ENCODE measurements at places on chromosomes 7 and 10.

GRCh38 chr10:93815304-93816096, 57.8 kb downstream of the LGI1 start:
- DNase-seq: peak; percentile 34

DNA sequence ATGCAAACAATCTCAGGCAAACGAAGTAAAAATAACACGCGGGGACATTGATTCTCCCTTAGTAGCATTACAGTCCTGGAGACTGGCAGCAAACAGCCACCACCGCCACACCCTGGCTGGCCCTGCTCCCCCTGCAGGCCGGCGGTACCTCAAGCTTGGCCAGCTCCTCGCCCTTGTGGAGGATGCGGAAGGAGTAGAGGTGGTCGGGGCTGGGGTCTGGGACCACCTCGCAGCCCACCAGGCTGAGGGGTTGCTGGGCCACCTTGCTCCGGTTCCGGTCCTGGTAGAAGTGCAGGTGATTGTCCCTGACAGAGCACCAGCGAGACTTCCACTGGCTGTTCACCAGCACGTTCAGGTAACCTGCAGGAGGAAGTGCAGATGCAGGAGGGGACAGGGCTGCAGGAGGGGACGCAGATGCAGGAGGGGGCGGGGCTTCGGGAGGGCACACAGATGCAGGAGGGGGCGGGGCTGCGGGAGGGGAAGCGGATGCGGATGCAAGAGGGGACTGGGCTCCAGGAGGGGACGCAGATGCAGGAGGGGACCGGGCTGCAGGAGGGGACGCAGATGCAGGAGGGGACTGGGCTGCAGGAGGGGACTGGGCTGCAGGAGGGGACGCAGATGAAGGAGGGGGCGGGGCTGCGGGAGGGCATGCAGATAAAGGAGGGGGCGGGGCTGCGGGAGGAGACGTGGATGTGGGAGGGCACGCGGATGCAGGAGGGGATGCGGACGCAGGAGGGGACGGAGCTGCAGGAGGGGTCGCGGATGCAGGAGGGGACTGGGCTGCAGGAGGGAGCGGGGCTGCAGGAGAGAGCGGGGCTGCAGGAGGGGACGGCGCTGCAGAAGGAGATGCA, 65.7 kb downstream of the VWA2 start:
- DNase-seq: peak; percentile 51

- no peak for DNase-seq
These were observed 708.7 kb downstream of the SUGCT start for GRCh38 chr7:40843338-40843985.

DNA sequence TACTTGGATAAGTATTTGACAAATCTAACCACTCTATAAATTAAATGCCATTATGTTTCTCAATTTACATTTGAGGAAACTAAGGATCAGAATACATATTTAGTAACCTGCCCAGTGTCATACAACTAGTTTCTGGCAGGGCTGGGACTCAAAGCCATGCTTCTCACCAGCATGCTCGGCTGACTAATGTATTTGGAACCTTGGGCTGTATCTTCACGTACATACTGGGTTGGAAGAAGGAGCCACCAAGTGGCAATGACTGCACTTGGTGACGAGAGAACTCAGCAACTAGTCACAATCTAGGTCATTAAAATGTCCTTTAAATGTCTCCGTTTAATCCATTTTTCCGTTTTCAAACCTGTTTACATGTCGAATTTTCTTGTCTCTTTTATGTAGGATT, 42.9 kb downstream of the CHRM2 start:
- peak; percentile 36 for DNase-seq

- DNase-seq: no peak
These were observed 154.1 kb downstream of the LHFPL3 start for GRCh38 chr7:104482362-104483037.

DNA sequence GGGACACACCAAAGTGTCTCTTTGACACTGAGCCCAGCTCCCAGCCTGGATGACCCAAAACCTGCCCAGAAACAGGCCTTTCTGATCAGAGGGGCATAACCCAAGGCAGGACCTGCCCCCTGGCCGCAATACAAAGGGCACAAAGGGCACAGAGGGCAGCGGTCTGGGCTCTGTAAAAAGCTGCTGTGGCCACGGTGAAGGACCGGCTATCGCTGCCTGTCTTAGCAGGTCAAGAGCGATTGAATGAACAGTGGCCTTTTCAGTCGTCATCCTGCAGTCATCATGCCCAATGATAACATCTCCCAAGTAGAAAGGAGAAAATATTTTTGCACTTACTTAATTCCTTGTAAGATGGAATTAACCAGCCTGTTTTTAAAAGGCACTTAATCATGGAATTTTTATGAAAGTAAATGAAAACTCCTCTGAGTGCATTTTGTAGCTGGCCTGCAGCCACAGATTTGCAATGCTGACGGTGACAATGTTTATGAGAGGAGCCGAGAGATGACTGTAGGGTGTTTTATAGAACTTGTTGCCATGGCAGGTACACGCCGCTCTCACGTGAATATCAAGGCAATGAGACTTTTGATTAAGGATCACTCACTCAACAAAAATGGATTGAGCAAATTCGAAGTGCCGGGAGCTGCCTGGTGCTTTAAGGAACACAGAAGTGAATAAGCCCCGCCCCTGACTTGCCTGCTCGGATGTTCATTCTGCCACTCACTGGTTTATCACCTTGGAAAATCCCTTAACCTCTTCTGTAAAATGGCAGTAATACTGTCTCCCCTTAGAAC, 47.3 kb upstream of the BHLHA15 start:
- no peak for DNase-seq

GRCh38 chr7:147235645-147236382, 1119.2 kb downstream of the CNTNAP2 start:
- DNase-seq: no peak

DNA sequence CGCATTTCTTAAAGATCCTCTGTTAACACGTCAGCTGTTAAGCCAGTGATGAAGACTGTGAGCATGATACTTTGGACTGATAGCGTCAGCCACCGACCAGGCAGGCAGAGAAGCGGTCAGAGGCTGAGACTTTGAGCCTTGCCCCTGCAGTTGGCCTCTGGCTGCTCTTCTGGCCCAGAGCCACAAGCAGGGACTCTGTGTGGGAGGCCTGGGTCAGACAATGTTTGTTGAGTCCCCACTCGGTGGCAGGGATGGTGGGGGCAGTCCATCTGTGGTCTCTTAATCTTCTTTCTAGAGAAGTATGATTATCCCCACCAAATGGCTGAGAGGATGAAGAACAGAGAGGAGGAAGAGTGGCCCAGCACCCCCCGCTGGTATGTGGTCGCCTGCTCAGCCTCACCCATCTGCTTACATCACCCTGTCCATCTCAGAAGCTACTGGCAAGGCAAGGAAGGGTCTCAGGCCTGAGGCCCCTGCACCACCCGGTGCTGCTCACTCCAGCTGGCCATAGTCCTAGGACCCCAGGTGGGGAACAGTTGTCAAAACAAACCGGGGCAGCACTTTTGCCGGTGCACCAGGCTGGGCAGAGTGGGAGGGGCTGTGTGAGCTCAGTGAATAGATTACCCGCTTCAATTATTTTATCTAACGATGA, 202.9 kb downstream of the GRID1 start:
- DNase-seq: no peak

- DNase-seq: no peak
These were observed 40.4 kb upstream of the CDCA7L start for GRCh38 chr7:21986096-21986495.

DNA sequence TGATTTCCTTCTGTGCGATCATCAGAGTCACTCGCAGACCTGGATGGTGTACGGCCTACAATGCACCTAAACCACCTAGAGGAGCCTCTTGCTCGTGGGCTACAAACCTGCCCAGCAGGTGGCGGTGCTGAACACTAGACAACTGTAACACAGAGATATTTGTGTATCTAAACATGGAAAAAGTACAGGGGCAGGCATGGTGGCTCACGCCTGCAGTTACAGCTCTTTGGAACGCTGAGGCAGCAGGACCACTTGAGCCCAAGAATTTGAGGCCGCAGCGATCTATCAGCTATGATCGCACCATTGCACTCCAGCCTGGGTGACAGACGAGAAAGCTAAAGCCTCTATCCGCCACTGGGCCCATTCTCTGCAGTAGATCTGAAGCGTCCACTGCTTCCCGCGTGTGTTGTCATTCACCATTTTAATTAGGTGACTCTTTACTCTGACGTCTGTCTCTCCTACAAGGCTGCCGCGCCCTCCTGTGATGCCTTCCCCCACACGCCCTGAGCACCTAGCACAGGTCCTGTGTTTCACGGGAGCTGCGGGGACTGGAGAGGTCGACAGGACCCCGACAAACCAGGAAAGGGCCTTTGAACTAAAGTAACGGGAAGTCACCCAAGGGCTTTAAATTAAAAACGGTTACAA, 774 bp downstream of the TUBGCP2 start:
- peak; percentile 66 for DNase-seq

DNA sequence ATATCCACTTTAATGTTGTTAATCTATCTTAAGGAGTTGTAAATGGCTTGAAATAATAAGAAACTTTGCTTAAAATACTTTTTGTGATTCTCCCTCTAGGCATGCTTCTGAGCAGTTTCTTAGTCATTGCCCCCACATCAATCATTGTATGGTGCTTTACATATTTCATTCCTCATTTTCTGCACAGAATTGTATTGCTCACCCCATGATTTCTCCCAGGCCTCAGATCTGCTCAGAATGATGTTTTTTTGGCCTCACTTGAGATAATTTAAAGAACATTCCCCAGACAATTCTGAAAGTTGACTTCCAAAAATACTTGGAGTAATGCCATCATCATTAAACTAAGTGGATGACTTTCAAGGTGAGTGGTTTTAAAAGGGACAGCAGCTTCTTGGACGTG, 82.1 kb upstream of the PRPS1L1 start:
- no peak for DNase-seq

GRCh38 chr10:49361735-49362568, 33.9 kb downstream of the DRGX start:
- DNase-seq: no peak

DNA sequence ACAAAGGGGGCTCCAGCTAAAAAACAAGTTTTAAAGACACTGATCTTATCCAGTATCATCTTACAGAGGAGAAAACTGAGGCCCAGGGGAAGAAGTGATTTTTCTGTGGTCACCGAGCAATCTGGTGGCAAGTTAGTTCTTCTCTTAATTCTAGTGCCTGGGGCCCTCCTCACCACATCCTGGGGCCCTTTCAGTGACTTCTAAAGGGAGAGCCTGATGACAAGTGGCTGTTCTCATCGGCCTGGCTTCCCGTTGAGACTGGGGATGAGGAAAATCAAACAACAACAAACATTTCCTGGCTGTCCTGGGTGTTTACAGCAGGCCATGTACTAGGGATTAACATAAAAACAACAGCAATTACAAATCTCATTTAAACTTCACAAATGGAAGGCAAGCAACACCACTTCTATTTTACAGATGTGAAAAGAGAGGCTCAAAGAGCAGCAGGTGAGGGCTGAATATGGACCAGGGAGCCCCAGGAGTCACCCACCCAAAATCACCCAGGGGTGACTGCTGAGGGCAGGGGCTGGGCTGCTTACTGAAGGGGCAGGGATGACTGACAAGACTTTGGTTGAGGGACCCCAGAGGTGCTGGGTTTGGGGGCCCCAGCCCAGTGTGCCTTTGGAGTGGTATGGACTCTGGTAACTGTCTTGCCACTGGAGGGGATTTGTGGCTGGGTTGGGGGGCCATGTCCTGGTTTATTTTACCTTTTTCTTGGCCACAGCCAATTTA, 24.7 kb upstream of the MTPAP start:
- no peak for DNase-seq

GRCh38 chr7:5667391-5667790, 114.1 kb downstream of the RNF216 start:
- no peak for DNase-seq

DNA sequence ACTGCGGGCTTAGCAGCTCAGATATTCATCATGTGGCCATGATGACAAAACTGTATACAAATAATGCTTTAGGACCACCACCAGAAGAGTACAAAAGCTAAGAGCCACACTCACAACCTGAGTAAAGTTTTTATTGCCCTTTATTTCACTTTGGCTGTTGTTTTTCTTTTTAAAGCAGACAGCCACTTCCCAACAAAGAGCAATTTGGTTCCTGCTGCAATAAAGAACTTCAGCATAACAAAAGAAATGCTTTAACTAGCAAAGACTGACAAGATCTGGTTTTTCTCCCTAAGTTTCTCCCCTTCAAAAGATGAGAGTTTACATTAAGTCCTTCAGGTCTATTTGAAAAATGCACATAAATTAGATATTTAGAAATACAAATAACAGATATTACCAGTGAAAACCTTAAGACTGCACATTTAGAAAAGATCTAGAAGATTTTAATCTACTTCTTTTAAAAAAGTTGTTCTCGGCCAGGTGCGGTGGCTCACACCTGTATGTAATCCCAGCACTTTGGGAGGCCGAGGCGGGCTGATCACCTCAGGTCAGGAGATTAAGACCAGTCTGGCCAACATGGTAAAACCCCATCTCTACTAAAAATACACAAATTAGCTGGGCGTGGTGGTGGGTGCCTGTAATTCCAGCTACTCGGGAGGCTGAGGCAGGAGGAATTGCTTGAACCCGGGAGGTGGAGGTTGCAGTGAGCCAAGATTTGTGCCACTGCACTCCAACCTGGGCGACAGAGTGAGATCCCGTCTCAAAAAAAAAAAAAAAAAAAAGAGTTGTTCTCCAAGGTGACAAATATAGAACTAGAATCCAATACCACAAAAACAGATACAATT, 59.4 kb downstream of the WAPL start:
- DNase-seq: no peak

- no peak for DNase-seq
These were observed 152.1 kb upstream of the TARP start for GRCh38 chr7:38425509-38425908.

DNA sequence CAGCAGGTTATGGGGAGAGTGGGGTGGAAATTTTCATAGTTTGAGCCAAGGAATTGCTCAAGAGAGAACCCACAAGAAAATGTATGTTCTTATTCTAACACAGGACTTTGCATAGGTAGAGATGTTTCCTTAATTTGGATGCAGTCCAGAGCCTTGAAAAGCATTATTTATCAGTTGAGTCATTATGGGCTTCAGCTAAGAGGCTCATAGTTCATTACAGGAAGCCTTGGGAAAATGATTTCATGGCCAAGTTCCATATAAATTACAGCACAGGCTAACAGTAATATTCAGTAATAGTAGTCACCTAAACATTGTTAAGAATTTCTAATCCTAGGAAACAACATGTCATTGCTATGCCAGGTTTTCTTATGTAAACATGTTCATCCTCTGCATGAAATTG, 131.1 kb upstream of the PTPRZ1 start:
- DNase-seq: no peak

GRCh38 chr7:105980645-105981396, 17.8 kb downstream of the CDHR3 start:
- DNase-seq: no peak

- no peak for DNase-seq
These were observed 56.6 kb downstream of the MPLKIP start for GRCh38 chr7:40077849-40078248.

- no peak for DNase-seq
These were observed 275.4 kb downstream of the PARD3 start for GRCh38 chr10:34539533-34540315.

DNA sequence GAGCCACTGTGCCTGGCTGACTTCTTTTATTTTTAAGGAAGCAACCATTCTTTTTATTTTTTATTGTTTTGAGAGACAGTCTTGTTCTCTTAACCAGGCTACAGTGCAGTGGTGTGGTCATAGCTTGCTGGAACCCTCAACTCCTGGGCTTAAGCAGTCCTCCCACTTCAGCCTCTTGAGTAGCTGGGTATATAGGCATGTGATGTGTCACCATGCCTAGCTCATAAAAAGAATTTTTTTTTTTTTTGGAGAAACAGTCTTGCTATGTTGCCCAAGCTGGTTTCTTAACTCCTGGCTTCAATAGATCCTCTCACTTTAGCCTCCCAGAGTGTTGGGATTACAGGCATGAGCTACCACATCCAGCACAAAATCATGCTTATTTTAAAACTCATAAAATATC, 5.8 kb downstream of the MCU start:
- DNase-seq: no peak

Measured in A673 (cell line).